ENCODE measurements at places on chromosomes 16 and 17.

- DNase-seq: no peak
Observed at GRCh38 chr17:32609884-32610650, 123.3 kb downstream of the CDK5R1 start.

GRCh38 chr16:88649924-88650748, 717 bp downstream of the CYBA start:
- no peak for DNase-seq

DNA sequence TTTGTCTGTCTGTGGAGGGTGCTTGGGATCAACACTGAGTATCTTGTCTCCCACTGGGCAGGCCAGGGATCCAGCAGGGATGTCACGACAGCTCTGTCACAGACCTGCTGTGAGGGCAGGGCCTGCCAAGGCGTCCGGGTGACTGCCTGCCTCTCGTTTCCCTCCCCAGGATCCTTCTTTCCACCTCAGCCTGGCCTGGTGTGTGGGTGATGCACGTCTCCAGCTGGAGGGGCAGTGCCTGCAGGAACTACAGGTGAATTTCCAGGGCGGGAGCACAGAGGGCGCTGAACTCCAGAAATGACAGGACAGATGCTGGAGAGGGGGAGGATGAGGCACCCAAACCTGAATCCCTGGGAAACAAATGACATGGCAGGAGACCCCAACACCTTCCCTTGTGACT, 6.8 kb upstream of the MMP15 start:
- no peak for DNase-seq

DNA sequence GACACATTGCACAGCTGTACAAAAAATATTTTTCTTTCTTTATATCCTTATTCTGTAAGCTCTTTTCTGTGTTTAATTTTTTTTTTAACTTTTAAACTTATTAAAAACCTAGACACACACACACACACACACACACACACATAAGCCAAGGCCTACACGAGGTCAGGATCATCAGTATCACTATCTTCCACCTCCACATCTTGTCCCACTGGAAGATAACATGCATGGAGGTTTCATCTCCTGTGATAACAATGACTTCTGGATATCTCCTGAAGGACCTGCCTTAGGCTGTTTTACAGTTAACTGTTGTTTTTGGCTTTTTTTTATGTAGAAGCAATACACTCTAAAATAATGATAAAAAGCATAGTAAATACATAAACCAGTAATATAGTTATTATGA, 71.2 kb downstream of the TNRC6C start:
- no peak for DNase-seq

GRCh38 chr17:22441776-22442175, 749.5 kb downstream of the KCNJ18 start:
- no peak for DNase-seq

DNA sequence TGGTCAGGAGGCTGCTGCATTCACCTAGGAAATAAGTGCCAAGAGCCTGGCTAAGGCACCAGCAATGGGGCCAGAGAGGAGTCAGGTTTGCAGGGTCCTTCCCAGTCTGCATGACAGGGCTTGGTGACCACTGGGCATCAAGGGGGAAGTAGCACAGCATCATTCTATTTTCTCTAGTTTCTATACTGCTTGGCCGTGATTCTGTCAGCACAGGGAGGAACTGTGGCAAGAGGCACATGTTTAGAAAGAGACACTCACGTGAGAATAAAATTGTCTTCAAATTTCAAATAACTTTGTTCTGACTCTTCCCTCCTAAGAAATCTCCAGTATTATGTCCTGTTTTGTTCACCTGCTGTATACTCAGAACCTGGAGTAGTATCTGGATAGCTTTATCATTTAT, 37.8 kb downstream of the ERN1 start:
- DNase-seq: no peak

DNA sequence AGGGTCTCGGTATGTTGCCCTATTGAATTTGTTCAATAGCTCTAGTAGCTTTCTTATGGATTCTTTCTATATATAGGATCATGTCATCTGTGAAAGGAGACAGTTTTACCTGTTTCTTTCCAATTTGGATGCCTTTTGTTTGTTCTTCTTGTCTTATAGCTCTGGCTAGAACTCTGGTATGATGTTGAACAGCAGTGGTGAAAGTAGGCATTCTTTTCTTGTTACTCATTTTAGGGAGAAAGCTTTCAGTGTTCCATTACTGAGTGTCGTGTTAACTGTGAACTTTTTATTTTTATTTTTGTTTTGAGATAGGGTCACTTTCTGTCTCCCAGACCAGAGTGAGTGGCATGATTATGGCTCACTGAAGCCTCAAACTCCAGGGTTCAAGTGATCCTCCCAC, 21.2 kb downstream of the EFCAB5 start:
- DNase-seq: no peak

GRCh38 chr17:41865596-41865893, 322 bp upstream of the KLHL11 start:
- DNase-seq: no peak

DNA sequence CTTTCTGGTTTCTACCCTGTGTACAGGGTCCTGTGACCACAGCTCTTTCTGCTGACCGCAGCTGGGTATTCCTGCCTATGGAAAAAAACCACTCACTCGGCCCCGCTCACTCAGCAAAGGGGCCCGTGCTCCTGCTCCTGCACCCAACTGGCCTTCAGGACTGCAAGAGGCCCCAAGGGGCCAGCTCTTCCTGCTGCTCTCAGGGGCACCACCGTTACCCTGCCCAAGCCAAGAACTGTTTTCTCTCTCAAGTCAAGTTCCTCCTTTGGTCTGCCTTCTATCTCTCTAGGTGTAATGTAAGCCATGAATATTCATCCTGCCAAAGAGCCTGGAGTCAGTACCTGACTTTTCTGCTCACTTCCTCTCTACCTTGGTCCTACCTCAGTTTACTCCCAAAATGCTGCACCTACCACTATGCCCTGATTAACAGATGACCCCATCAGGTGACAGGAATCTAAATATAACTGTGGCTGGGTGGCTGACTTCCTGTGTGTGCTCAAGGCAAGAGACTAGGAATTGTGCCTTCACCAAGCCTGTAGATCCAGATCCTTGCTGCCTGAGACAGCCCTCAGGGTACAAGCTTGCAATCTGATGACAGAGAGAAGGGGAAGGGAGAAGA, 20.4 kb upstream of the SCIMP start:
- DNase-seq: no peak

DNA sequence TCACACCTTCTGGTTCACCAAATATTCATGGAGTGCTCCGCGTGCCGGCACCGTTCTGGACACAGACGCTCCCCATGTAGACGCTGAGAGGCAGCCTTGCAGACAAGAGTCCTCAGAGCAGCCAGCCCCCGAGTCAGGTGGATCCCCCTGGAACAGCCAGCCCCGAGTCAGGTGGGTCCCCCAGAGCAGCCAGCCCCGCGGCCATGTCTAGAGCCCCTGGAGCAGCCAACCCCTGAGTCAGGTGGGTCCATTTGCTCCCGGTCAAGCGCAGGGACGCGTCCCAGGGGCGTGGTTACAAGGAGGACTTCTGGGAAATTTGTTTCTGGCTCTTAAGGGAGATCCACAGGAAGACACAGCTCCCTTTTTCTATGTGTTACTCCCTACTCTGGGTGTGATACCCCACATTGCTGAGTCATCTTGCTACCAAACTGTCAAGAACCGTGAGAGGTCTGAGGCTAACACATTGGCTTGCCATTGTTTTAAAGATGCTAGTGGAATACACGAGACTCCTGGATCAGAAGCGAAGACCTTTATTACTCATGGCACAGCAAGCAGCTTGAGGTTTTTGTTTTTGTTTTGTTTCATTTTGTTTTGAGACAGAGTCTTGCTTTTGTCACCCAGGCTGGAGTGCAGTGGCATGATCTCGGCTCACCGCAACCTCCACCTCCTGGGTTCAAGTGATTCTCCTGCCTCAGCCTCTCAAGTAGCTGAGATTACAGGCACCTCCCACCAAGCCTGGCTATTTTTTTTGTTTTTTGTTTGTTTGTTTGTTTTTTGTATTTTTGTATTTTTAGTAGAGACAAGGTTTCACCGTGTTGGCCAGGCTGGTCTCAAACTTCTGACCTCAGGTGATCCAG, 43.3 kb upstream of the CBFA2T3 start:
- DNase-seq: no peak

DNA sequence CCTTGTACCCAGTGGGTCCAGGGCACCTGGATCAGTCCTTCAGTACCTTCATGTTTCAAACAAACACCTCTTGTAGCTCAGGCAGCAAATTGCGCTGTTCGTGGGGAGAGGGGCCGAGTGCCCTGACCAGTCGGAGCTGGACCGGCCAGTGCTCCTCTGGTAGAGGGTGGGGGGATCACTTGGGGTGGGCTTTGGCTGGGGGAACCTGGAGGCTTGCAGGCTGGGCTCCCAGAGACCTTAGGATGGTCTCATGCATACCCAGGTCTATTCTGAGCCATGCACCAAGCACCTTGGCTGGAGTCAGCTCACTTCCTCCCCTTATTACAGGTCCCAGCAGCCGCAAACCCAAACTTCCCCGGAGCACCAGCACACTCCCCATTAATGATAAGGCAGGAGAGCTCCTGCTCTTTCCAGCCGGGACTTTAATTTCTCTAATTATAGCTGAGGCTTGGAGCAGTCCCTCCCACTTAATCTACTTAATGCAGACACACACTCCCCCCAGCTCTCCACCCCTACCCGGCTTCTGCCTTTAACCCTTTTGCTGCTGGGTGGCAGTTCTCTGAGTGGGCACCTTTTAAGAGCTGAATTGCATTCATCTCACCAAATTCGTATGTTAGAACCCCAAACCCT, 26.3 kb upstream of the MGAT5B start:
- DNase-seq: no peak

Measured in non-pigmented ciliary epithelial cell (primary cell).